ENCODE measurements at places on chromosomes 2 and 18.

- no peak for DNase-seq
Observed at GRCh38 chr2:168166902-168167510, 80.4 kb downstream of the STK39 start.

GRCh38 chr2:172437419-172438341, 10.3 kb downstream of the ITGA6 start:
- no peak for DNase-seq

DNA sequence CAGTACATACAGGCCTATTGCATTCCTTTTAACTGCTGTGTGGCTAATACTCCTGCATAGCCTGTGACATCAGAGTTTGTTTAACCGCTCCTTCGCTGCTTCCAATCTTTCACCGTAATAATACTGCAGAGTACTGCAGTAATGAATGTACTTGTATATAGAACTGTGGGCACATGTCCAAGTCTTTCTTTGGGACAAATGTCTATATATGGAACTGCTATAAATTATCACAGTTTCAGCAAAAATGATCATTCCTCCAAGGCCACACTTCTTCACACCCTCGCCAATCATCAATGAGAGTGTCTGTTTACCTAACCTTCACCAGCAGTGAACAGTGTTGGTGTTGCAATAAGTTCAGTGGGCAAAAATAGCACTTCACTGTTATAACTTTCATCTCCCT, 230.4 kb downstream of the SP3 start:
- DNase-seq: no peak

- no peak for DNase-seq
Observed at GRCh38 chr2:238286987-238287736, 1.2 kb downstream of the PER2 start.

- no peak for DNase-seq
Observed at GRCh38 chr2:161766334-161766733, 142.1 kb downstream of the SLC4A10 start.

DNA sequence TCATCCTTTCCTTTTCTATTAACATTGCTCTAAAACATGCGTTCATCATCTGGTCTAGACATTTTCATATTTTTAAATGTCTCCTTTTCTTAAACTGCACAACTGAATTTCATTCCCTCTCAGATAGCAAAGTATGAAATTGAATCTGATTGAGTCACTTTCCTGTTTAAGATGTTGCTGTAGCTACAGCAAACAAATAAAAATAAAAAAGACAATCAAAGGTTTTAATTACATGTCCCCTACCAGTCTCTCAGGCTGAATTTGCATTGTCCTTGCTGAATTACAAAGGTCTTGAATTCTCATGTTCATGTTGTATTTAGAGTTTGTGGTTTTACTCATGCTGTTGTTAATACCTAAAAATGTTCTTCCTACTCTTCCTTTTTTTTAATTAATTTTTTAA, 537.9 kb upstream of the LRATD1 start:
- DNase-seq: no peak

- DNase-seq: no peak
Observed at GRCh38 chr2:9229470-9229820, 22.8 kb downstream of the ASAP2 start.

- DNase-seq: no peak
Observed at GRCh38 chr2:86300496-86300895, 36.9 kb downstream of the REEP1 start.

DNA sequence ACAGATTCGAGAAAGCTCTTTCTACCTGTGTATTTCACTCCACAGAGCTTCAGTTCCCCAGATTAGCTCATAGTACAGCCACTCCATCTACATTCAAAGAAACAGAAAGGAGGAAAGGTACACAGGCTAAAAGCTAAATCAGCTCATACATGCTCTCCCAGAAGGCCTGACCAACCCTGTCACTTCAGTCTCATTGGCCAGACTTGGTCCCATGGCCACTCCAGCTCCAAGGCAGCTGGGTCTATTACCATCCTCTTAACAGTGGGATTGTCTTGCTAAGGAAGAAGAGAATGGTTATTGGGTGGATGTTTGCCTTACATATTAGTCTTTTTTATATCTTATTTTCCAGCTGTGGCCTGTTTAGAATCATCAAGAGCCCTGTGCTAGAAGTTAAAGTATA, 572.6 kb downstream of the ARHGAP15 start:
- DNase-seq: no peak

GRCh38 chr2:138207074-138207930, 243.0 kb downstream of the HNMT start:
- DNase-seq: no peak

GRCh38 chr18:2654169-2654927, 1.2 kb upstream of the SMCHD1 start:
- DNase-seq: no peak

DNA sequence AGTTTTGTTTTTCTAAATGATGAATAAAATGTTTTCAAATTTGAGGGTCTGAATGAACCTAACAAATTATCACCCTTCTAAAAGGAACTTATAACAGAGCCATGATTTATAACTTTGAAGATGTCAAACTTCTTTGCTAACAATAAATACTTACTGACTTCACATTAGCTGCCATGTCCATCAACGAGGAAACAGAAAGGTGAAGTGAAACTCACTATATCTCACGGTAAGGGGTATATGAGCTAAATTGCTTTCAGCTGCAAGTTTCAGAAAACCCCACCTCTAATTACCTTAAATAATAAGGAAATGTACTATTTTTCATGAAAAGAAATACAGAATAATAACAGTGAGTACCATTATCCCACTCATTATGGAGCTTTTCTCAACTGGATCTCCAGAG, 350.8 kb upstream of the NT5C1B start:
- DNase-seq: no peak

DNA sequence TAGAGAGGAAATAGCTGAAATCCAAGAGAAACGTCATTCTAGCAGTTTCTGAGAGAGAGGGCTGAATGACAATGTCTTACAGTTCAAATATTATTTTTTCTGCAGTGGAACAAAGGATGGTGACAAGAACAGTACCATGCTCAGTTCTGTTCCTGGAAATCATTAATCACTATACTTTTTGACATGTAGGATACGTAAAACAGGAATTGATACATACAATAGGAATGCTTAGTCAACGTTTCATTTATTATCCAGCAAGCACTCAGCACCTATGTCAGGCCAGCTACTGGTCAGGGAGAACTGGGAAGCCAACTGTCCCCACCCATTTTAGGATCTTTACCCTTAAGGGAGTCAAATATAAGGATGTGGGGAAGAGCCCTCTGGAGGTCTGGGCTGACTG, 114.7 kb downstream of the DHRS9 start:
- no peak for DNase-seq

DNA sequence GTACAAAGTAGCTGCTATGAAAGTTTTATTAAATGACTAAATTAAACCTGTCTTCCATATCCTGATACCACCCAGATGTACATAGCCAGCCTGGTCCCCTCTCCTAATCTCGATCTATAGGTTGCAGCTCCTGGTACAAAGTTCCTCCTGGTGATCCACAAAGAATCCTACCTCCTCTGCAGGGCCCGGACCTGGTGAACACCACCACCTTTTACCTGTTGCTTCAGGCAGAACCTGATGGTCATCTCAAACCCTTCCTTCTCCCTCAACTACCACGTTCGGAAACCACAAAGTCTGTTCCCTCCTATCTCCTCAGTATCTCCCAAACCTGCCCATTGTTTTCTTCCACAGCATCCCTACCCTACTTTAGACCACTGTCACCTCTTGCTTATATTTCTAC, 15.5 kb downstream of the FOXI3 start:
- no peak for DNase-seq

DNA sequence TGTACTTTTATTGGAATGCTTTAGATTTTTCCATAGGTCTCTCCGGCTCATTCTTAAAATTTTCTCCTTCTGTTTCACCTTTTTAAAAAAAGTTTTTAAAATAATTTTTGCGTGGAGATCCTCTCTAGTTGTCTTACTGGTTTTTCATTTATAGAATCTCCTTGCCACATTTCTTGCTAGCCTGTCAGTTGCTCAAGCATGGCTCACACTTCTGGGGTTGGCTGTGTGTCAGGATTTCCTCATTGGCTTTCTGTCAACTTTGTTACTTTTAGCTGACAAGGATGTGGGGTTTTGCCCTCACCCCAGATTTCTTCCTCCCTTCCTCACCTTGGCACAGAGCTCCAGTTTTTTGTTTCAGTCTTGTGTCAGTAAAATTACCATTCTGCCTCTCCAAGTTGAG, 124.6 kb downstream of the ZNF407 start:
- no peak for DNase-seq

DNA sequence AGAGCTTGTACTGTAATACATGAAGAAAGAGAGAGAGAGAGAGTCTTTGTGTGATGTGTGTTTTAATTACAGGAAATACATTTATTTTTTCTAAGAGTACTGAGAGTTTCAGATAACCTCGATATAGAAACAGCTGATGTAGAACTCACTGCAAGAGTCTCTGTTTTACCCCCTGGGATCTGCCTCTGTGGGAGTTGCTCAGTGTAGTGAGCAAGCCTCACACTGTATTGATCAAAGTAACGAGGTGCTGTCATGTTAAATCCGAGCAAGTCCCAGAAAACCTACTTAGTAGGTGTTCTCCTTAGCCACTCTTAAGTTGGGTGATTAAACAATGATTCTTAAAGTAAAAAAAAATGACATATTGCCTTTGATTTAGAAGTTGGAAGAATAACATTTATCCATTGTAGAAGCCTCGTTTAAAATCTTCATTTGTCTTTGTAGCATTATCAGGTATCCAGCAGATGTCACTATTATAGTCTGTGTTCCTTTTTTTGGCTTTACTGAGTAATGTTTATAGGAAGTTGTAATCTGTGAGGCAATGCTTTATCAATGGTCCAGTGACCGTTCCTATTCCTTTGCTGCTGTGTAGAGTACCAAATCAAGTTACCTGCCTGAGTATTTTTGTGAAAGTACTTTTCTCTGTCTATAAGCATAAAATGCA, 219.0 kb downstream of the MYO3B start:
- DNase-seq: peak; percentile 13

DNA sequence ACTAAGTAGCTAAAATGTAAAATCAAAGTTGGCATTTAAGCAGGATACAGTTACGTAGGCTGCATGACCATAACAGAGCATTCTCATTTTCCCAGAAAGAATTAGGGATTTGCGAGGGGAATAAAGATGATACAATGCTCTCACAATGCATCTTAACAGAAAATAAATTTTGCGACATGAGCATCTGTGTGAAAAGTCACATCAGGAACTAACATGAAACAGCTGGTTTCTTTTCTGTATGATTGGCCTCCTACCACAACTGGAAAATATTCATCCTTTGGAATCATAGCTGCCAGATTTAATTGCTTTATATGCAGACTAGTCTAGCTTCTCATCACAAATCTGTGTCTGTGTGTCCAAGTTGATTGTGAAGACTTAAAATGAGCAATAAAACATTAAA, 66.0 kb downstream of the KCTD18 start:
- no peak for DNase-seq

DNA sequence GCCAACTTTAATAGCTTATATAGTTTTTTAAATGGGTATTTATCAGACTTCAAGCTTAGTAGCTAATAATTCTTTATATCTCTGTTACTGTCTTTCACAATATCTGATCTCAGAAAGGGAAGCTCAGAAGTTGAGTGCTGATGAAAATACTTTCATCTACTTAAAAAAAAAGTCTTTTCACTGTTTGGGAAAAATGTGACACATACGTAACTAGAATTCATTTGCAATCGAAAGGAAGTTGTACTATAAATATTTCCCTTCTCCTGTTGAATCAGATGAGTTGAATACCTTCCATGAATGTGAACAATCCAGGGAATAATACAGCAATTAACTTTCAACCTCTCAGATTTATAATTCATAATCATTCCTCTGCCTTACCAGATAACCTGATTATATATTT, 811 bp upstream of the SCG2 start:
- no peak for DNase-seq

- DNase-seq: no peak
Observed at GRCh38 chr2:100780203-100781008, 39.5 kb upstream of the NPAS2 start.

Data from NCI-H82 (cell line).